SK-N-MC (cell line): ENCODE measurements at places on chromosomes 4 and X.

- DNase-seq = no peak
Measured at GRCh38 chr4:184028561-184029374, 123.7 kb downstream of the STOX2 start.

DNA sequence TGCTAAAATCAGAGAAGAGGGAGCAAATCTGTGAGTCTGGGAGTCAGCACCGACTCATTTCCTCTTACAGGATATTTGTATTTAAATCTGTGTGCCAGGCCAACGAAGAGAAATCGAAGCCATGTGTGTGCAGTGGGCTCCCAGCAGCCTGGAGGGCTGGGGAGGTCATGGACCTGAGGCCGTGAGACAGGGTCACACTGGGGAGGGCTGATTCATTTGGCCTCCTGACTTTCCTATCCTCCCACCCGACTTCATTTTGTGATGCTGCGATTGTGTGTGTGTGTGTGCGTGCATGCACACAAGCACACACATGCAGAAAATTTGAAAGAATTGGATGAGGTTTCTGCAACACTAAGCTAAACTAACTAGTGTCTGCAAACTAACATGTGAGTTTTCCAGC lies 48.7 kb upstream of the STX18 start:
- DNase-seq = no peak

- no peak for DNase-seq
Measured at GRCh38 chr4:13108096-13108495, 376.0 kb downstream of the RAB28 start.

GRCh38 chr4:114599231-114599902 lies 760 bp downstream of the UGT8 start:
- DNase-seq = no peak

GRCh38 chr4:54315561-54316538 lies 86.8 kb downstream of the PDGFRA start:
- no peak for DNase-seq

GRCh38 chr4:19010761-19011160 lies 989.2 kb upstream of the LCORL start:
- no peak for DNase-seq

GRCh38 chr4:47913330-47913729 lies 1.1 kb downstream of the NFXL1 start:
- no peak for DNase-seq

DNA sequence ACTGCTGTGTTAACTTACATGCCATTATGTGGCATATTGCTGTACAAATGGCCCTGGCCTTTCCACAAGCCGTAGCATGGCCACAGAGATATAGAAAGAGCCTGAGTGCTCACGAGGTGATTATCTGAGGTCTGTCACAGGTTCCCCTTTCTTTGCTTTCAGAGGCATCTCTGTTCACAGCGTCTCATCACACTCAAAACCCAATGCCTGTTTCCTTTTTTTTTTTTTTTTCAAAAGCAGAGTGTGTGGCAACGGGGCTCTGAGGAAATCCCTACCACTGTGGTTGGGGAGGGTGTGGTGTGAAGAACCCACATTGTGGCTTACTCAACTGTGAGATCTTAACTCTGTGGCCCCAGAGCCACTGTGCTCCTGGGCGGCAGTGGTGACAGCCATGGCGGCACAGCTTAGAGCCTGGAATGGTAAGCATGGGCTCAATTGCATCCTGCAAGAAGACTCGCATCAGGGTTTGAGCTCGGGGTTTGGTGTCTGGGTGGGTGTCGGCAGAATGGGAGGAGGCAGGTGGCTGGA lies 30.8 kb downstream of the RTL5 start:
- DNase-seq = no peak

- no peak for DNase-seq
Measured at GRCh38 chr4:165522050-165522449, 143.2 kb downstream of the CPE start.

- no peak for DNase-seq
Measured at GRCh38 chr4:26321373-26322221, 783 bp downstream of the RBPJ start.

DNA sequence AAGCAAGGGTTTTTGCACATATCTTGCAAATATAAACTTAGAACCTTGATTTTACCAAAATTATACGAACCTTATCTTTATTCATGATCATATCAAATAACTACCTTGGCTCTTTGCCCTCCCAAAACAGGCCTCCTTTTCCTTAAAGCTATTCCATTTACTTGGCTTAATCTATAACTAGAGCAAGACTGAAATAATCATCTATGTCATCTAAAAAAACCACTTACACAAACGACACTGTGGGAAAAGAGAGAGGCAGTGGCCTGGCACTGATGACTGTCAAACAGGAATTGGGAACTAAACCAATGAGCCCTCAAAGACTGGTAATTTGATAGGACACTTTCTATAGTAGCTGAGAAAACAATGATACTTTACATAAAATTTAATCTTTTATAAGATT lies 11.7 kb upstream of the PTPN13 start:
- DNase-seq = no peak

DNA sequence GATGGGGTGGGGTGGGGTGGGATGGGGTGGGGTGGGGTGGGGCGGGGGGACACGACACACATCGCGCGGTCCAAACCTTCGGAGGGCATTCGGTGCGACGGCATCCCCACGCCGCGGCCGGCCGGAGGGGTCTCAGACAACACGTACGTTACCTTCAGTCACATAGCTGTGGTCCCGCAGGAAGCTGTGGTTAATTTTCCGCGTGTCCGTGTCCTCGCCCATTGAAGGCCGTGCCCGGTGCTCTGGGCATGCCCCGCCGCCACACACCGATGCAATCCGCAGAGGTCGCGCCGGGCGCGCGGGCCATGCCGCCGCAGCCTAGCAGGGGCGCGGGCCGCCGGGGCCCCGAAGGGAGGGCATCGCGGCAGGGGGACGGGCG lies 417 bp downstream of the PPP2R2C start:
- DNase-seq = no peak

DNA sequence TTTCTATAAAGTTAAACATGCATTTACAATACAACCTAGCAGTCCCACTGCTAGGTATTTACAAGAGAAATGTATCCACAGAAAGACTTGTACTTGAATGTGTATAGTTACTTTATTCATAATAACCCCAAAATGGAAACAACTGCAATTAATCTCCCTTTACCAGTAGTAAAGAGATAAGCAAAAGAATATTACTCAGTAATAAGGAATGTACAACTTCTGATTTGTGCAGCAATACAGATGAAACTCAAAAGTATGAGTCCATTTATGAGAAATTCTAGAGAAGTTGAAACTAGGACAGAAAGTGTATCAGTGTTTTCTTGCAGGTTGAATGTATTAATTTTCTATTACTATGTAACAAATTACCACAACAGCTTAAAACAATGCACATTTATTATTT lies 15.2 kb downstream of the USP53 start:
- DNase-seq = no peak

DNA sequence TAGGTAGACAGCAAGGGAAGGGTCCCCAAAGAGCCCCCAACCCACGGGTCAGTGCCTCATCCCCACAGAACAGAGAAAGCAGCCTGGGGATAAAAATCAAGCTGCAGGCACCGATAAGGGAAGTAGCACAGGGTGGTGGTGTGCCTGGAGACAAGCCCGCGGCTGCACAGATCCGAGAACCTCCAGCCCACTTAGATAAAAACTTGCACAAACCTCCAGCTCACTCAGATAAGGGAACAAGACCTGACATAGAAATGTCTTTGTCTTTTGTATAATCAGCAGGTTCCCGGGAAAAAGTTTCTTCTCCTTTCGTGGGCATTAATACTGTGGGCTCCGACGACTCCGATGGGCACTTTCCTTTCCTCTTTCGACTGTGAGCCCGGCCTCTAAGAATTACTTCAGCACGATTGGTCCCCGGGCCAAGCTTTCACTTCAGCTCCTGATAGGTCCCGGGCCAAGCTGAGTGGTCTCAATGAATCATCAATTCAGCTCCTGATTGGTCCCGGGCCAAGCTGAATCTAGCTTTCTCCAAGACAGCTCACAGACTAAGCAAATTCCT lies 32.4 kb downstream of the PRDX4 start:
- no peak for DNase-seq

DNA sequence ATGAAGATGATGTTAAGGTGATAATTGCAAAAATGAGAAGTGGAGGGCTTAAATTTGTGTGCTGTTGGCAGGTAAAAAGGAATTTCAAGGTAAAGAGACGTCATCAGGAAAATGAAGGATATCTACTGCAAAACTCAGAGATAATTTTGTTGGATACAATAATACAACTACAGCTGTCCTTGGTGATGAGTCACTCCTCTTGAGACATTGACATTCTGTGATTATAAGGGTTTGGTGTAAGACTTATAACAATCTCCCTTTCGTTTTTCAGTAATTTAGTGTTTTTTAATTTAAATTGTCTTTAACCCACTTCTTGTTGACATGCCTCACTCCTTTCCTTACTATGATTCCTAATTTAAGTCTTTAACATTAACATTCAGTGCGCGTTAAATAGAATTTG lies 1074.1 kb upstream of the SLIT2 start:
- no peak for DNase-seq

GRCh38 chr4:90833706-90834105 lies 706.5 kb downstream of the CCSER1 start:
- no peak for DNase-seq

- DNase-seq = no peak
Measured at GRCh38 chrX:86148594-86148993, 343 bp downstream of the DACH2 start.

DNA sequence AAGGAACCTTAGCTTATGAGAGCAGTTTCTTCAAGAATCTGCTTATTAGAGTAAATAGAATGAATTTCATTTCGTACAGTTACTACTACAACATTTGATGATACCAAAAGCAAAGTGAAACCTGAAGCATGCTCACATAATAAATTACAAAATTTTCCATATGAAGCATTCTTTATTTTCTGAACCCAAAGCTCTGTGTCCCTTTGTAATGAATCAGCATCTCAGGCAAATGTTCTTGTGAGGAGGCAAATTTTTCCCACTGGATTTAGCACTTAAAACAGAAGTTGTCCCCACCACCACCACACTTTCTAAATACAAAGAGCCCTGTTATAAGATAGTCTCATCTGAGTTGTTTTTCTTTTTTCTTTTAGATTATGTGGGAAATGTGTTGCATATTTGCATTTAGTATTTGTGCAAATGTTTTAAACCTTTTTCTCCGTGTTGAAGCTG lies 70.7 kb upstream of the NFKB1 start:
- no peak for DNase-seq

GRCh38 chr4:107570952-107571351 lies 149.1 kb downstream of the PAPSS1 start:
- no peak for DNase-seq

DNA sequence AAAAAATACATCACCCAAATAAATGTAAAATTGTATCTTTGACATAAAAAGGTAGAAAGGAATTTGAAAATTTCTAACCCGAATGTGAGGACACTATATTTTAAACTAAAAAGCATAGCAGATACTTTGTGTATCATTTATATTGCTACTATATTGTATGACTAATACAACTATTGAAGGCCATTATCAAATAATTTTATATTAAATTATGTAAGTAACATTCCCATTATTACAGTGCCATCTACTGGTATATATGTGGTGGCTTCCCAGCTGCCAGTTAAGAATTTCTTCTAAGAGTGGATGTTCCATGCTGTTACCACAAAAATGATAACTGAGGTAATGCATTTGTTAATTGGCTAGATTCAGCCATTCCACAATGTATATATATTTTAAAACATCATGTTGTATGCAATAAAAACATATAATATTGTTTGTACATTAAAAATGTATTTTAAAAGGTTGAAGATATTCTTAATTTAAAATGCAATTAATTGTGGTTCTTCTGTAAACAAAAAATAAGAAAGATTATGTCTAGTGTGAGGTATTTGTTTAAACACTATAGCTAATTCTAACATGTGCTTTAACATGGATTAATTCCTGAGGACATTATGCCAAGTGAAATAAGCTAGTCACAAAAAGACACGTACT lies 65.3 kb downstream of the EGF start:
- peak; percentile 44 for DNase-seq

DNA sequence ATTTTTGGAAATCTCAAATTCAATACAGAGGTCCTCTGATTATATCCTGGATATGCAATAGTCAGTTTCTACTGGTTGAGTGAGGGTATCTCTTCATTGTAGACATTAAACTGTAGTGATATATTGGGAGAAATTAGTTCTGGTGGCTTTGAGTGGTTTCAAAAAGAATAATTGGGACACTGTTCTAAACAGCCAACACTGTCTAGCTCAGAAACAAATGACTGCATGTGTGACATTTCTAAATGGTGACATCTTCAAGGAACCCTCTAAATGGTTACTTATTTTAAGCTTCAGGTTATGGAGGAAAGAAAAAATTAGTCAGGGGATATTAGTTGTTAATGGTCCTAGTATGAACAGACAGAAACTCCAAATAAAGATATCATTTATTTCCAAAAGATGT lies 186.2 kb downstream of the LARP7 start:
- no peak for DNase-seq

DNA sequence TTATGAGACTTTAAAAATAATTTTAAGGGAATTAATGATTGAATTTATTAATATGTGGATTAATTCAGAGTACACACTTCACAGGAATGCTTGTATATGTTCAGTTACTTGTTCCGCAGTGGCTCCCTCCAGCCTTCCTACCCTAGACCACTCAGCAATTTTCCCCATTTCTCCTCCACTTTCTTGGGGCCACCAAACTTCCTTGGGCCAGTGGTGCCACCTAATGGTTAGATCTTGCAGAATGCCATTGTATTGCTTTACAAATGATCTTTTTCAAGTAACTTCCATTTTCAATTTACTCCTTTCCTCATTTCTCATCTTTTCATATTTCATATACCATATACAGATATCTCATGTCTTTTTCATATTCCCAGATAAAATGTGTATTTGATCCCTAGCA lies 3.6 kb upstream of the RNF175 start:
- DNase-seq = no peak

GRCh38 chr4:152004801-152005200 lies 244.0 kb upstream of the GATB start:
- DNase-seq = no peak

DNA sequence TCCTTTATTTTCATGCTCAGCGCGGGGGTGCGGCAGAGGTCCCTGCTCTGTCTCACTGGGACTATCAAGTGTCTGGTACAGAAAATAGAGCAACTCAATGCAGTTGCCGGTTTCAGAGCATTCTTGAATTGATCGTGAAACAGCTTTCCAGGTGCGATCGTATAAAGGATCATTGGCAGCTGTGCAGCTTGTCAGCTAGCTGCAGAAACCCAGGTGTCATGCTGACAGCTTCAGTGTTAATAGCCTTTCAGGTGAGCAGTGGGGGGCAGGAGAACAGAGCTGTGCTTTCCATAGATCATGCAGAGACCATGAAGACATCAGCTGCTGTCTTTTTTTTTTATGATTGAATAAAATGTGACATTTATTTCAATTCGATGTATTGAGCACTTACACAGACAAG lies 583.9 kb downstream of the NLGN4X start:
- DNase-seq = no peak

- no peak for DNase-seq
Measured at GRCh38 chr4:155658681-155659064, 8.0 kb upstream of the GUCY1A1 start.

DNA sequence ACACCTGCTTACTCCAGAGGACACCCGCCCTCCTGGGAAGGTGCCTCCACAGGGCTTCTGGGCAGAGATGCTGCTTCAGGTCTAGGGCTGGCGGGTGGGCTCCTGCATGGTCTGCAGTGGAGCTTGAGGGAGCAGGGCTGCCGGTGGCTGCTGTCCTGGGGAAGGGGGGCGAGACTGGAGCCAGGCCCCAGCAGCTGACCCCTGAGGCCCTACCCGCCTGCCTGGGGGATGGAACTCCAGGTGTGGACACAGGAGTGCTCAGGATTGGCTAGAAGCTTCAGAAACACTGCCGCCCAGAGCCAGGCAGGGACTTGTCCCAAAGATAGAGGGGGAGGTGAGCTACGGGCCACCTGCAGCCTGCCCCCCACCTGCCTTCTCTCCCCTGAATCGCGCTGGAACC lies 33.0 kb upstream of the ADRA2C start:
- no peak for DNase-seq

GRCh38 chr4:126386512-126386911 lies 1071.8 kb downstream of the FAT4 start:
- DNase-seq = no peak
